Vein endothelial cell (primary cell): ENCODE measurements at places on chromosomes 16 and 17. TPM values are rescaled to one million over a fixed set of nuclear protein-coding genes. Genes with fewer than 3 reads are reported as not detected.

The SPNS3 gene
- 0.57 and 0.98 TPM in 2 replicates for total RNA-seq

The ZNF205 gene
- 21.4 and 35.3 TPM in 2 replicates for total RNA-seq

The TBC1D3K gene
- not detected in 2 replicates for total RNA-seq

The GGT6 gene
- total RNA-seq, result not detected in 2 replicates

The HSPB9 gene
- not detected in 2 replicates for total RNA-seq

The ITGB3 gene
- 129 and 138 TPM in 2 replicates for total RNA-seq

The TP53TG3B gene
- total RNA-seq, result not detected in 2 replicates

The ESRP2 gene
- total RNA-seq, result 0.29 and 0.98 TPM in 2 replicates

The TRAPPC2L gene
- total RNA-seq, result 47.6 and 54.9 TPM in 2 replicates

The CORO1A gene
- 5.6 and 6.8 TPM in 2 replicates for total RNA-seq

The HAS3 gene
- 1.3 and 1.8 TPM in 2 replicates for total RNA-seq

The CDC6 gene
- 11.4 and 28.1 TPM in 2 replicates for total RNA-seq

The TIGD7 gene
- 3.6 and 5.1 TPM in 2 replicates for total RNA-seq

The KRT28 gene
- total RNA-seq, result not detected in 2 replicates

The SAMD14 gene
- total RNA-seq, result 5.3 and 10.5 TPM in 2 replicates

The PRRT2 gene
- total RNA-seq, result 0.19 and 0.65 TPM in 2 replicates

The DRC7 gene
- total RNA-seq, result 0.48 TPM in 1 of 2 replicates, not detected in the other

The HOXB2 gene
- total RNA-seq, result 2.5 and 2.9 TPM in 2 replicates

The COASY gene
- total RNA-seq, result 19.6 and 23.8 TPM in 2 replicates

The CLEC3A gene
- not detected in 2 replicates for total RNA-seq

The ASGR2 gene
- not detected in 2 replicates for total RNA-seq

The SSTR5 gene
- total RNA-seq, result 1.3 TPM in 1 of 2 replicates, not detected in the other

The ANKRD13B gene
- total RNA-seq, result 16.5 and 29.7 TPM in 2 replicates

The GPR139 gene
- not detected in 2 replicates for total RNA-seq

The TVP23A gene
- total RNA-seq, result not detected in 2 replicates

The MYH13 gene
- total RNA-seq, result not detected in 2 replicates

The FBXL16 gene
- total RNA-seq, result under 0.01 and 0.29 TPM in 2 replicates

The KRT24 gene
- total RNA-seq, result not detected in 2 replicates

The GEMIN4 gene
- total RNA-seq, result 19.1 and 21.9 TPM in 2 replicates

The SLC12A4 gene
- total RNA-seq, result 52.6 and 75.8 TPM in 2 replicates

The NACA2 gene
- not detected in 2 replicates for total RNA-seq

The TPSB2 gene
- total RNA-seq, result not detected in 2 replicates

The CHST5 gene
- 0.33 TPM in 1 of 2 replicates, not detected in the other for total RNA-seq

The CCDC144A gene
- total RNA-seq, result 1.4 and 5.6 TPM in 2 replicates

The GDPD1 gene
- total RNA-seq, result 2.6 and 3.2 TPM in 2 replicates

The ANTKMT gene
- total RNA-seq, result 23.1 and 33.6 TPM in 2 replicates

The PIRT gene
- not detected in 2 replicates for total RNA-seq

The TMED6 gene
- total RNA-seq, result 0.19 TPM in 1 of 2 replicates, not detected in the other

The RASL10B gene
- total RNA-seq, result 0.19 and 0.33 TPM in 2 replicates

The ASIC2 gene
- not detected in 2 replicates for total RNA-seq

The VAT1 gene
- 345 and 356 TPM in 2 replicates for total RNA-seq

The CAPNS2 gene
- total RNA-seq, result 1.3 and 1.7 TPM in 2 replicates

The KLHL10 gene
- total RNA-seq, result not detected in 2 replicates

The CD79B gene
- 0.33 and 1.1 TPM in 2 replicates for total RNA-seq

The TNP2 gene
- not detected in 2 replicates for total RNA-seq

The ADGRG3 gene
- total RNA-seq, result not detected in 2 replicates

The KCNAB3 gene
- 0.98 and 1.2 TPM in 2 replicates for total RNA-seq

The C17orf67 gene
- total RNA-seq, result 1.6 and 2.0 TPM in 2 replicates

The AXIN2 gene
- 5.2 and 7.5 TPM in 2 replicates for total RNA-seq

The RUNDC1 gene
- 10.2 and 11.8 TPM in 2 replicates for total RNA-seq

The TMEM256 gene
- total RNA-seq, result 41.6 and 153 TPM in 2 replicates

The TBC1D3I gene
- 0.57 TPM in 1 of 2 replicates, not detected in the other for total RNA-seq

The ASB16 gene
- total RNA-seq, result not detected in 2 replicates

The RPH3AL gene
- 11.9 and 18.0 TPM in 2 replicates for total RNA-seq

The AANAT gene
- total RNA-seq, result not detected in 2 replicates

The ASGR1 gene
- 10.3 and 10.8 TPM in 2 replicates for total RNA-seq
